ENCODE measurements at places on chromosomes 3 and 15.

- no peak for DNase-seq
Measured at GRCh38 chr15:87843312-87843711, 413.2 kb downstream of the NTRK3 start.

- DNase-seq: no peak
Measured at GRCh38 chr15:47209591-47209990, 507.7 kb upstream of the SEMA6D start.

GRCh38 chr3:45635475-45636256 lies 41.1 kb downstream of the LIMD1 start:
- no peak for DNase-seq

DNA sequence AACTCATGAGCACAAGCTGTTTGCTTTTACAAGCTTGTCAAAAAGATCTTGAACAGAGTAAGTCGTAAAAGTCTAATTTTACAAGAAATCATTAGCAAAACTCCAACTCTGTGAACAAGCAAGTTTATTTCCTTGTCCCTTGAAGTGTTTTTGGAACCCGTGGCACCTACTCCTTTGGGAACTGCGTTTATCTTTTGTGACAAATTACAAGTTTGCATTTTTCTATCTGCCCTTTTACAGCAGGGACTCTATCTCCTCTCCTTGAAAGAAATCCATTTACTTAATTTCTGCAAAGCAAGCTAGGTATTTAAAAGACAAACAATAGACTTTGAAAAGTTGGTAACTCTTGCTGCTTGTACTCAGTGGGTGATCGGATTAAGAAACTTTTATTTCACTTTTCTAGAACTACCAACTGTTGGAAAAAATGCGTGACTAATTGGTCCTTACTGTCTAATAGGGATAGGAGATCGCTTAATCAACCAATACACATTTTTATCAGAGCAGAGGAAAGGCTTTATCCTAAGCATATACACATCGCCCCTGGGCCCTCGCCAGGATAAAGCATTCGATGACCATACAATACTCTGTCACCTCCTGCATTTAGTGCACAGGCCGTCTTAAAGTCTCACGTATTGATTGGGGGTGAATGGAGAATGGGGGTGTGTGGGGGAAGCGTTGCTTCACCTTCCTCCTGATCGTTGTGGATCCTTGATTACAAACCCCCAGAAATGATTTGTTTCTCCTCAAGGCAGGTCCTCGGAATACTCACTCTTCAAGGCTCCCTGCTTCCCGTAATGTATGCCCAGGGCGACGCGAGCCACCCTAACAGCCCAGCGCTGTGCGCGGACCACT lies 1.7 kb downstream of the PRTG start:
- no peak for DNase-seq

GRCh38 chr15:70789213-70789612 lies 25.9 kb upstream of the UACA start:
- no peak for DNase-seq

- DNase-seq: no peak
Measured at GRCh38 chr3:120488296-120488695, 37.5 kb upstream of the FSTL1 start.

DNA sequence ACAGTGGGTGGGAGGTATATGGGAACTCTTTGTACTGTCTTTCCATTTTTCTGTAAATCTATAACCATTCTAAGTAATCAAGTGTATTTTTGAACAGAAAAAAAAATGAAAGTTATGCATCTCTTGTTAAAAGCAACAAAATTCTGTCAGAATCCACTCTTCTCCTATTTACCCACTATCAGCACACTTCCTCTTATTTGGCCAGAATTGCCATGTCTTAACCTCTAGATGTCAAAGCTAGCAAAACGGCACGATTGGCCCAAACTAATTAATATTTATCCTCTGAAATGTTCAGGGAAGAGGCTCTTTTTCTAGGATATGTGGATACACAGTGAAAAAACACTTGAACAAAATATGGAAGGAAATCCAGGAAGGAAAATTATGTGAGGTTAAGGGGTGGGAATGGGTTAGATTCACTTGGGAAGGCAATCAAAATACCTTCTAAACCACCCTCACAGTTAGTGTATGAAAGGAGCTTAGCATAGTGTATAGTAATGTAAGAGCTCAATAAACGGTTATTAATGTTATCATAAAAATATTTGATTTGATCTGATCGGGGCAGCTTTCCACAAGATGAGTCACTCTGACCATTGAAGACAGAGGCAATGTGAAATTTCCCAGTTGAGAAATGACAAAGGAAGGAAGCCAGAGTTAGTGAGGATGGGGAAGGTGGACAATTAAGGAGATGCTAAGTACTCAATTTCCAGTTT lies 20.1 kb upstream of the TGFBR2 start:
- no peak for DNase-seq

GRCh38 chr15:74320352-74321247 lies 46.8 kb downstream of the CYP11A1 start:
- peak; percentile 64 for DNase-seq

GRCh38 chr3:72523429-72524151 lies 324.7 kb downstream of the SHQ1 start:
- DNase-seq: no peak

DNA sequence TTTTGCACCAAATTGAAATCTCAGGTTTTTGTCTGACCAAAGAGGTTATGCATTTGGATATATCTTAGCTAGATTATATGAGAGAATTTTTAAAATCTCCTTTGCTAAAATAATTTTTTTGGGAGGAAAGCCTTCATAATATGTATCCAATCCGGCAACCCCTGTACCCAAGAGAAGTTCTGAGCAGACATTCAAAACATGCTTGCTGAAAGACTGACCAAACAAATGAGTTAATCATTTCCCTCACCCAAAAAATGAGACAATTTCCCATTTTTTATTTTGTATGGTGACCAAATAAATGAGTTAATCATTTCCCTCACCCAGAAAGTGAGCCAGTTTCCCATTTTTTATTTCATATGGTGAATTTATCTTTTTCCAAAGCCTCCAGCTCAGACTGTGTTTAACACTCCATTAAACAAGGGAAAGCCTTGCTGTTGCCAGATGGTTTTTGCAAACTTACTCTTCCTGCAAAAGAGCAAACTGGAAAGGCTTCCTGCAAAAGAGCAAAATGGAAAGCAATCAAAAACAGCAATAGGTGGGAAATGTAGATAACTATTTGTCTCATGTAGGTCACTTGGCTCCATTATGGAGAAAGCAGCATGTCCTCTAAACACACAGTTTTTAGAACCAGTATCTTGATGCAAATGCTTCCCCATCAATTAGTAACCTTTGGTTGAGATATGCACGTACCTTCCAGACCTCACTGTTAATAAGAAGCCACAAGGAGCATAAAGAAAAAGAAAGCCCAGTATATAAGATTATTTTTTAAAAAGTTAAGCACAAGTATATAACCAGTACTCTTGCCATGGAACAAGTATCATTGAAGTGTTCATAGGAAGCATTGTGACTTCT lies 78.4 kb upstream of the OSTN start:
- DNase-seq: no peak

GRCh38 chr3:39960515-39961191 lies 151.2 kb downstream of the MYRIP start:
- no peak for DNase-seq

- no peak for DNase-seq
Measured at GRCh38 chr3:32540899-32541298, 29.8 kb downstream of the DYNC1LI1 start.

Data from D721Med (cell line).